Glomerular endothelial cell (primary cell): ENCODE measurements at places on chromosomes 7 and 10. TPM values are rescaled to one million over a fixed set of nuclear protein-coding genes. Genes with fewer than 3 reads are reported as not detected.

GRCh38 chr7:128940494-128941322, 3.0 kb downstream of the IRF5 start:
- no peak for DNase-seq

DNA sequence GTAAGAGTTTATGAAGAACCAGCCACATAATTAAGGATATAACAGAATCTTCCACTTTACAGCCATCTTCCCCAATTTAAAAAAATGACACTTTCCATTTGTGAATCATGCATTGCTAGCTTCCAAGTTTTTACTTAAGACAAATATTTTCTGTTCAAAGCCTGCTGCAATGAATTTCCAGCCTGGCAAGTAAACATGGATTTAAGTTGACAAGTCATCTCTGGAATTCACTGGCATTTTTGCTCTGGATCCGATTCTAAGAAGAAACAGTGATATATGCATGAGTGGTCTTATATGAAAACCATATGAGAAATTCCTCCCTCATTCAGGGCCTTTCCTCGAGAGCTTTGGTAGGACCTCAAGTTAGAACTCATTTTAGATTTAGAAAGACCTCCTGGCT, 116.1 kb upstream of the CDCA7L start:
- no peak for DNase-seq

DNA sequence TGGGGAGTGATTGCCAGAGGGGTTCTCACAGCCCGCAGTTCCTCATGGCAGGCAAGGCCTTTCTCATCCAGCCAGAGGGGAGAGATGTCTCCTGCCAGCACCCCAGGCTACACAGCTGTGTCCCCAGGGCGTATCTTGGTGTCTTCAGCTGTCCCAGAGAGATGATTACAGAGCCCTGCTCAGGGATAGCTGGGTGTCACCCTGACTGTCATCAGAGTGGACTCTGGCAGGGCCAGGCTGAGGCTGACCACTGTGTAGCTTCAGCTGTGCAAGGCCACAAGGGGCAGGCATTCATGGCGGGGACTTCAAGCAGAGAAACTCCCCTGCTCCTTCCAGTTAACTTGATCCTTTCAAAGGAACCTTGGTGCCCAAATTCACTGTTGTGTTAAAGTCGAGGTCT, 124.2 kb downstream of the RGS10 start:
- no peak for DNase-seq

BTAF1 gene
- total RNA-seq: 16.7 and 24.0 TPM in 2 replicates

CPA4 gene
- 20.2 and 27.7 TPM in 2 replicates for total RNA-seq

CALML5 gene
- total RNA-seq: not detected in 2 replicates
